ENCODE measurements at places on chromosomes 13 and 19. TPM values are rescaled to one million over a fixed set of nuclear protein-coding genes. Genes with fewer than 3 reads are reported as not detected.

DNA sequence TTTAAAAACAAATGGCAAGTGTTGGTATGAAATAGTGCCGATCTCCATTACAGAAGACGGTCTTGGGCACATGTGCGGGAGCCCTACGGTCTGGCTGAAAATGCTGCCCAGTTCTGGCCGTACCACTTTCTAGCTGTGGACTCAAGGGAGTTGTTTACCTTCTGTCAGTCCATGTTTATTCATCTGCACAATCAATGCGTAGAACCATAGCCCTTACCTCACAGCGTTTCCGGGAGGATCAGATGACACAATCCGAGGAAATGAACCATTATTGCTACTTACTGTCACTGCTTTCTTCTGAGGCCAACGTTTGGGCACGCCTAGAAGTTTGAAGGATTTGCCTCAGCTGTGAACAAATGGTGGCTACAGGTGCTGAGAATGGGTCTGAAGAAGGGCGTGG, 31.2 kb downstream of the GADD45B start:
- peak; percentile 71 for DNase-seq
- peak overlapping the region; percentile 74 for H3K27ac ChIP-seq
- no peaks in the 10 kb centered on the region for H3K27me3 ChIP-seq
- H3K36me3 ChIP-seq = peaks cover 1% of the 10 kb centered on the region
- peaks cover 33% of the 10 kb centered on the region for H3K4me1 ChIP-seq
- peak overlapping the region; percentile 17 for H3K4me3 ChIP-seq

DNA sequence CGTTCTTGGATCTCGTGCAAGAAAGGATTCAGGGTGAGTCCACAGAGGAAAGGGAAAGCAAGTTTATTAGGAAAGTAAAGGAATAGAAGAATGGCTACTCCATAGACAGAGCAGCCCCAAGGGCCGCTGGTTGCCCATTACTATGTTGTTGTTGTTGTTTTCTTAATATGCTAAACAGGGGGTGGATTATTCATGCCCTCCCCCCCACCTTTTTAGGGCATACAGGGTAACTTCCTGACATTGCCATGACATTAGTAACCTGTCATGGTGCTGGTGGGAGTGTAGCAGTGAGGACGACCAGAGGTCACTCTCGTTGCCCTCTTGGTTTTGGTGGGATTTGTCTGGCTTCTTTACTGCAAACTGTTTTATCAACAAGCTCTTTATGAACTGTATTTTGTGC, 29.1 kb upstream of the PCDH9 start:
- no peaks in the 10 kb centered on the region for H3K36me3 ChIP-seq
- no peak overlapping the region for H3K27ac ChIP-seq
- no peaks in the 10 kb centered on the region for H3K27me3 ChIP-seq

DNA sequence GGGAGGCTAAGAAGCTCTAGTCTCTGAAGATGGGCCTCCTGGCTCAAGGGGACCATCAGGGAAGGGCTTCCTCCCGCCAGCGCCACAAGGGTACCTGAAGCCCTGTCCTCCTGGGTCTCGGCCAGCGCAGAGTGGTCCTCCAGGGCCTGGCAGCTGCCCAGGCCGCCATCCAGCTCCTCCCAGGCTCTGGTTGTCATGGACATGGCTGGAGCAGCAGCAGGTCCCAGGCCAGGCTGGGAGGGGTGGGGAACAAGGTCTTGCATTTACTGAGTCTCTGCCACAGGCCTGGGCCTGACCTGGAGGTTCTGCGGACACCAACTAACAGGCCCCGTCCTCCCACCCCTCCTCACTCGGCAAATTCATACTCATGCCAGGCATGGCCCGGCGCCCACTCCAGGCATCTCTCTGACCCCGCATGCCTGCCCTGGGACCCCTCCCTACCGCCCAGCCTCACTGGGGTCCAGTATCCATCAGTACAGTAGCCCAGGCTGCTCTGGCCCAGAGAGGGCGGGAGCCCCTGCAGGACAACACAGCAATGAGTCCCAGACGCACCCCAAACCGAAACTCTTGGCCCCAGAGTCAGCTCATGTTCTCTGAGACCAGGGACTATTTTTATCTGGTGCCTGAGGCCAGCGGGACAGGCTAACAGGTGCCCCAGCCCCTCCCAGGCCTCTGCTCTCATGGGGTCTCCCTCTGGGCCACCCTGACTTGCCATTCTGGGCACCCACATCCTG, 938 bp downstream of the JSRP1 start:
- no peak overlapping the region for H3K27ac ChIP-seq
- no peaks in the 10 kb centered on the region for H3K36me3 ChIP-seq
- H3K4me3 ChIP-seq = no peak overlapping the region
- H3K4me1 ChIP-seq = peaks cover 27% of the 10 kb centered on the region

DNA sequence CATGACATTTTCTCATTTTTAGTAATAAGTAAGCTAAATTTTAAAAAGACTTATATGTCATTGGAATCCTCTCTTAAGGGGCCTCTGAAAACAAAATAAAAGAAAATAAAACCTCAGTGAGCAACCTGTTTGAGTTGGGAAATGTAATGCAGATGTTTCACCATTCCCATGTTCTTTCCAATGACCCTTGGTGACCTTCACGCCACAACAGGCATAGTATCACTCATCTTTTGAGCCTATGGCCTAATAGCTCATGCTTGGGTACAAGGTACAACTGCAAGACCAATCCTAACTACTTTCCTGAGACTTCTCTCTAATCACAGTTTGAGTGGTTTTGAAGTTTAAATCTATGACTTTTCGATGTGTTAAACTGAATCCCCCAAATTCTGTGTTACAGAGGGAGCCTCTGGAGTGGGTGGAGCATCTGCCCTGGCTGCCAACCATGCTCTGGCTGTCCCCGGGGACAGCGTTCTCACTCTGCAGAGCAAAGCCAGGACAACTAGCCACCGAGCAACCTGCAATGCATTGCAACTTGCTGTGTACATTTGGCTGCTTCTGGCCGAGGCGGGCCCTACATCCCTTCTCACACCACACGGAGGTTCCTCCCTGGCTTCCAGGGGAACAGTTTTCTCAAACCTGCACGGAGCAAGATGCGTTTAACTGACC, 307.9 kb upstream of the MAB21L1 start:
- H3K36me3 ChIP-seq = no peaks in the 10 kb centered on the region
- DNase-seq = no peak
- no peak overlapping the region for H3K4me3 ChIP-seq
- no peak overlapping the region for H3K27ac ChIP-seq
- H3K27me3 ChIP-seq = no peaks in the 10 kb centered on the region

DNA sequence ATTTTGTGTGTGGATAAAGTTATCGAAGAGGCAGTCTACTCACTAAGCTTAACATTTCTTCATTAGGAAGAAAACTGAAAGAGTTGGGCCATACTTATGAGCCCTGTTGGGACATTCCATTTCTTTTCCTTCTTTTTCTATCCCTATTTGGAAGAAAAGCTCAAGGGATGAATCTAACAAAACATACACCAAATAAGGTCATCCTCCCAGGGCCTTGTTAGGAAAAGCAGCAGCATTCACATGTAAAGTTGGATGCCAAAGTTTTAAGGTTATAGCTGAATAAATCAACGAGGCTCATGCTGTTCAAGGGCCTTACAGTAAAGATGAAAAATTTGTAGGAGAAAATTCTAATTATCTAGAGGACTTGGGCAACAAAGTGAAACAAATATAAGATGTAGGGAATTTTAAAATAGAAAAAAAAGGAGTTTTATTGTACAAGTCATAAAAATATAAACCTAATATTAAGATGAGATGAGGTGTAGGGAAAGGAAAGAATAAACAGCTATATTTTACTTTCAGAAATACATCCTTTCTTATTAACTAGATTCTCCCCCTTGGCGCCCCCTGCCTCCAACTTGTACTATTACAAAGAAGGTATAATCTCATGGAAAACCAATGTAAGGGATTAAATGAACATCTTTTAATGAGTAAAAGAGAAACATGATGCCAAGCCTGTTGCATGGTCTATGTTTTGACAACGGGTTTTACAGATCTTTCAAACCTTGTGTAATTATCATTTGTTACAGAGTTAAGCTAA, 160.4 kb downstream of the PCDH20 start:
- DNase-seq = no peak
- H3K4me3 ChIP-seq = no peak overlapping the region
- H3K27me3 ChIP-seq = no peaks in the 10 kb centered on the region
- H3K4me1 ChIP-seq = no peaks in the 10 kb centered on the region
- no peaks in the 10 kb centered on the region for H3K36me3 ChIP-seq

GRCh38 chr19:33675501-33676124, 53.9 kb downstream of the CHST8 start:
- H3K4me3 ChIP-seq = no peak overlapping the region
- peak; percentile 23 for DNase-seq
- H3K4me1 ChIP-seq = no peaks in the 10 kb centered on the region
- H3K36me3 ChIP-seq = no peaks in the 10 kb centered on the region
- H3K27ac ChIP-seq = no peak overlapping the region

DNA sequence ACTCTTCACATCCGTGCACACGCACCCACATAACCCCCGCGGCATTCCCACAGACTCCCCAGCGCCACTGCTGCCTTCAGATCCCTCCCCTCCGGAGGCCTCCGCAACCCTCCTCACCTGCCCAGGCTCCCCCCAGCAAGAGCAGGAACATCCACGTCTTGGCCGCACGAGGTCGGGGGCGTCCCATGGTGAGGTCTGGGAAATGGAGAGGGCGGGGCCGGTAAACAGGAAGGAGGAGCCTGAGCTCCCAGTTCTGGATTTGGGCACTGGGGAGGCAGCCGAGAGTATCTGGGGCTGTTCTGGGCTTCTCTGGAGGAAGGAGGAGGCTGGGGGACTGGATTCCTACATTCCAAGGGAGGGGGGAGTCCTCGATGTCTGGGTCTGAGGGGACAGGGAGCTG, 423 bp downstream of the KLK8 start:
- H3K4me1 ChIP-seq = no peaks in the 10 kb centered on the region
- H3K27ac ChIP-seq = no peak overlapping the region
- no peaks in the 10 kb centered on the region for H3K36me3 ChIP-seq
- no peak overlapping the region for H3K4me3 ChIP-seq
- no peak for DNase-seq
- peaks cover 19% of the 10 kb centered on the region for H3K27me3 ChIP-seq

DNA sequence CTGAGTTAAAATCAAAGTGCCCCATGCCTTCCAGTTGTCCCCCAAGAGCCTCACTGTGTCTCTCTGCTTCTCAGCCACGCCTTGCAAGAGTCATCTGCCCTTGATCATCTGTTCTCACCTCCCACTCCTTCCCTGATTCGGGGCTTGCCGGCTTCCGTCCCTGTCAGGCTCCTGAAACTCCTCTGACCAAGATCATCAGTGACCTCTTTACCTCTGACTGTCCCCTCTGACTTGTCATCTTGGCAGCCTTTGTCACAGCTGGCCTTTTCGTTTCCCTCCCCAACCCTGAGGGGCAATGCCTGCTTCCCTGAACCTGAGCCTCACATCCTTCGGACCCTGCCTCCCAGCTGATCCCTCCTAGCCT, 66.3 kb downstream of the MAP4K1 start:
- H3K27ac ChIP-seq = peak overlapping the region; percentile 27
- peaks cover 4% of the 10 kb centered on the region for H3K27me3 ChIP-seq
- H3K4me3 ChIP-seq = no peak overlapping the region
- H3K36me3 ChIP-seq = peaks cover 1% of the 10 kb centered on the region

GRCh38 chr13:40161351-40161810, 505.1 kb downstream of the FOXO1 start:
- no peaks in the 10 kb centered on the region for H3K4me1 ChIP-seq
- H3K4me3 ChIP-seq = no peak overlapping the region
- DNase-seq = no peak
- no peaks in the 10 kb centered on the region for H3K27me3 ChIP-seq
- no peaks in the 10 kb centered on the region for H3K36me3 ChIP-seq

GRCh38 chr13:38700051-38700450, 13.2 kb downstream of the FREM2 start:
- H3K4me3 ChIP-seq = no peak overlapping the region
- no peaks in the 10 kb centered on the region for H3K36me3 ChIP-seq
- DNase-seq = no peak
- H3K27ac ChIP-seq = no peak overlapping the region

DNA sequence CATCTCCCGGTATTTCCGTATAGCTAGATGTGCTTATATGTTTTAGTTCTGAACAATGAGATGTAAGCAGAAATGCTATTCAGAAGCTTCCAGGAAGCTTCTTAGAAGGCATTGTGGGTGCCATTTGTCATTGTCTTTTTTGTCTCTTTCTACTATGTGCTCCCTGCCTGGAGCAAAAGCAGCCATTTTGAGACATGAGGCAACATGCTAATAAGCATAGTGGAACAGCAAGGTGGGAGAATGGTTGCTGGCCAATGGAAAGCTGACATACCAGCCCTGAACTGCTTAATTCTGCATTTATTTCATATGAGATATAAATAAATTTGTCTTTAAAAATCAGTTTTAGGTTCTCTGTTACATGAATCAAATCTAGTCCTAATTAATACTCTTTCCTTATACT, 299.7 kb downstream of the LMO7 start:
- no peaks in the 10 kb centered on the region for H3K4me1 ChIP-seq
- H3K4me3 ChIP-seq = no peak overlapping the region
- H3K36me3 ChIP-seq = no peaks in the 10 kb centered on the region
- no peak overlapping the region for H3K27ac ChIP-seq

DNA sequence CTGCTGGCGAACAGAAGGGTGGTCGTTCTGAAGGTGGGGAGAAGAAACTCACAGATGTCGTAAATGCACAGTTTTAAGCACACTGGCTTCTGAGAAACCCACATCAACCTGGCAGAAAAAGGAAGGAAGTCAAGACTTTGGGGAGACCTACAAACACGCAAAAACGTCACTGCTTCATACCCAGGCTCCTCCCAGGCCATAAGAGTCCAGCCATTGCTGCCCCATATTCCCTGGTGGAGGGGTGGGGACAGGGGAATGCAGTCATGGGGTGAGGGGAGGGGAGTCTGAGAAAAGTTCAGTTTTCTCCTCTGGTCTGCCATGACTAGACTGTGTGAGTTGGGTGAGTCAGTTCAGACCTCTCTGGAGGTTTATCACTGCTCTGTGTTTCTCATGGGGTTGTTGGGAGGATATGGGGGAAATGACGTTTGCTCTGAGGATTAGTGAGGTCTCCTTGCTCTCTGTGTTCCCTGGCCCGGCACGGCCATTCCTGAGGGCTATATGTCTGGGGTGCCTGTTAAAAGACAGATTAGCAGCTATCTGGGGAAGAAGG, 139.0 kb downstream of the FLT1 start:
- peak overlapping the region; percentile 6 for H3K4me3 ChIP-seq
- H3K36me3 ChIP-seq = peaks cover 29% of the 10 kb centered on the region
- peaks cover 48% of the 10 kb centered on the region for H3K4me1 ChIP-seq
- no peaks in the 10 kb centered on the region for H3K27me3 ChIP-seq

DNA sequence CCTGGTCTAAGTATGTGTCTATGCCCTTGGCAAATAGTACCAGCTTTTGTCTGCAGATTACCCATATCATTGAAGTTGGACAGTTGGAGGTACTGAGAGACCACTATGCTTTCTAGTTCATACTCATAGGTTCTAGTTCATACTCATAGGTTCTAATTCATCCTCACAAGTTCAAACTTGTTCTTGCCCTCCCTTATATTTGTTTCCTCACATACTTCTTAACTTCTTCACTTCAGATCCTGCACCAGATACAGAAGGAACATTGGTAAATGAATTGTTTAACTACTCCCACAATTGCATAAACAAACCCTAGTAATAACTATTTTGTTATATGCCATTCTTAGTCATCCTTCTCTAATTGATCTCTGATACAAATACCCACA, 172.2 kb downstream of the SLITRK1 start:
- H3K36me3 ChIP-seq = no peaks in the 10 kb centered on the region
- H3K27ac ChIP-seq = no peak overlapping the region
- no peaks in the 10 kb centered on the region for H3K4me1 ChIP-seq
- no peak overlapping the region for H3K4me3 ChIP-seq

GRCh38 chr13:46716821-46717220, 80.1 kb downstream of the ESD start:
- H3K36me3 ChIP-seq = peaks cover 8% of the 10 kb centered on the region
- no peak for DNase-seq

BCAM gene
- not detected for total RNA-seq

EPN1 gene
- total RNA-seq = 63.7 TPM

PSMC4 gene
- 94.5 TPM for total RNA-seq

KASH5 gene
- total RNA-seq = not detected

PRTN3 gene
- total RNA-seq = not detected

ATCAY gene
- total RNA-seq = not detected
